Eye (tissue), 1 donor: ENCODE measurements at places on chromosomes 7 and 10.

GRCh38 chr7:52944921-52945320 is 90.5 kb upstream of the POM121L12 start:
- DNase-seq, result no peak

- no peak for DNase-seq
Measured at GRCh38 chr10:129758207-129759021, 205.7 kb downstream of the EBF3 start.

- no peak for DNase-seq
Measured at GRCh38 chr7:91103363-91103762, 160.9 kb upstream of the FZD1 start.

- DNase-seq, result peak; percentile 69
Measured at GRCh38 chr10:77311186-77311585, 326.4 kb downstream of the KCNMA1 start.

- DNase-seq, result peak; percentile 53
Measured at GRCh38 chr10:47383261-47384147, 589 bp downstream of the ZNF488 start.

GRCh38 chr10:34626158-34626880 is 188.8 kb downstream of the PARD3 start:
- peak; percentile 62 for DNase-seq

DNA sequence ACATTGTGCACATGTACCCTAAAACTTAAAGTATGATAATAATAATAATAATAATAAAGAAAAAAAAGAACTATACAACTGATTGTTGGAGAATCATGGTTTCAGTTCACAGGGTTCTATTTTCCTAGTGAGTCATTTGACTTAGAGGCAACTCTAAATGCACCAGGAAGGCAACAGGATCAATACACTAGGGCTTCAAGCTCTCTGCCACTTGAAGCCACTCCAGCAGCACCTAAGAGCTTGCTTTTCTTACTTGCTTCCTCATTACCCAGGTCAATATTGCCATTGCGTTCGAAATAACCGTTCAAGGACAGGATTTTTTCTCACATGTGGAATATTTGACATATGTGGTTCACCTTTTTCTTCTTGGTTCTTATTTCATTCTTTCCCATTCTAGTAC is 189.7 kb downstream of the GRM3 start:
- no peak for DNase-seq

GRCh38 chr10:120927352-120927751 is 76.2 kb downstream of the WDR11 start:
- no peak for DNase-seq

GRCh38 chr7:56110611-56111010 is 4.3 kb upstream of the CHCHD2 start:
- no peak for DNase-seq

DNA sequence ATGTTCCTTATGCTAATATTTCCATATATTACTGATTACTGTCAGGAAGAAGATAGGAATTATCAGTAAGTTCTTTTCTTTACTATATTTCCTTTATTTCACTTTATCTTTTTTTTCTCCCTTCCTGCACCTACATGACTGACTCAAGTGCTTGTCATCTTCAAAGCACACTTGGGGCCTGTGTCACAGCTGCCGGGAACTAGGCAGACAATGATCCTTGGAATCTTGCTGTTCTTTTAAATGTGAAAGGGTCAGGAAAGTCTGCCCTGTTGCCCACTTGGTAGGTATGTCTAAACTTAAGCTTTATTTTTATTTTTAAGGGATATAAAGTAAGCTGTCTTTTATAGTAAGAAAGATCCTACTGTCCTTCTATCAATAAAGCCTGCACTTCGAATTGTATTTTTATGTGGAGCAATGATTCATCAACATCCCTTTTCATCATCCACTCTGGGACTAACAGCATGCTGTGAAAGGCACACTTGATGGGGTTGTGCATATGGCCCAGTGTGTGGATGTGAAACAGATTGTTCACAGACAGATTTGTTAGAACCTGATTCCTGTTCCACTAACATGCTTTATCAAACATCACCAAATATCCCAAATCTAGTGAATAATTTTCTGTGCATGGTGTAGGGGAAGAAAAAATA is 556.9 kb downstream of the DNAJB9 start:
- DNase-seq, result peak; percentile 17

- DNase-seq, result peak; percentile 18
Measured at GRCh38 chr7:41188163-41189130, 514.4 kb downstream of the INHBA start.

DNA sequence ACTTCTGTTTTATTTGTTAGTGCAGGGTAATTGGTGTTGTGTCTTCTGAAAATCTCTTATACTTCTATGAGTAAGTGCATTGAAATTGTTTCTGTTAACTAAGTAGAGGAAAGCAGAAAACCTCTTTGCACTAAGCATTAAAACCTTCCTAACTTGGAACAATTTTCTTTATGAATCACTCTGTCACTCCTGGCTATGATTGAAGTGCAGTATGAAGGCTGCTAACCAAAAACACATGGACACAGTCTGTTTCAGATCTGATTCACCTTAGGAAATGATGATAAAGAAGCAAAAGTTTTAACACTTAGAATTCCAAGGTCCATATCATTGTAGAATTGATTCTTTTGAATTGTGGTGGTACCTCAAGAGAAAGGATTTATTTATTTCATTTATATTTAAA is 41.9 kb downstream of the MET start:
- no peak for DNase-seq

- no peak for DNase-seq
Measured at GRCh38 chr7:2862831-2863361, 18.8 kb upstream of the GNA12 start.

GRCh38 chr7:120926943-120927346 is 23.6 kb upstream of the ING3 start:
- DNase-seq, result no peak

GRCh38 chr10:29850371-29850770 is 209.0 kb downstream of the JCAD start:
- DNase-seq, result no peak

GRCh38 chr7:44400033-44400511 is 74.7 kb upstream of the CAMK2B start:
- DNase-seq, result no peak

GRCh38 chr7:157072361-157072760 is 61.9 kb upstream of the MNX1 start:
- no peak for DNase-seq

- DNase-seq, result no peak
Measured at GRCh38 chr7:151899513-151900360, 22.8 kb upstream of the PRKAG2 start.

GRCh38 chr10:61981460-61981859 is 80.0 kb downstream of the ARID5B start:
- DNase-seq, result no peak

DNA sequence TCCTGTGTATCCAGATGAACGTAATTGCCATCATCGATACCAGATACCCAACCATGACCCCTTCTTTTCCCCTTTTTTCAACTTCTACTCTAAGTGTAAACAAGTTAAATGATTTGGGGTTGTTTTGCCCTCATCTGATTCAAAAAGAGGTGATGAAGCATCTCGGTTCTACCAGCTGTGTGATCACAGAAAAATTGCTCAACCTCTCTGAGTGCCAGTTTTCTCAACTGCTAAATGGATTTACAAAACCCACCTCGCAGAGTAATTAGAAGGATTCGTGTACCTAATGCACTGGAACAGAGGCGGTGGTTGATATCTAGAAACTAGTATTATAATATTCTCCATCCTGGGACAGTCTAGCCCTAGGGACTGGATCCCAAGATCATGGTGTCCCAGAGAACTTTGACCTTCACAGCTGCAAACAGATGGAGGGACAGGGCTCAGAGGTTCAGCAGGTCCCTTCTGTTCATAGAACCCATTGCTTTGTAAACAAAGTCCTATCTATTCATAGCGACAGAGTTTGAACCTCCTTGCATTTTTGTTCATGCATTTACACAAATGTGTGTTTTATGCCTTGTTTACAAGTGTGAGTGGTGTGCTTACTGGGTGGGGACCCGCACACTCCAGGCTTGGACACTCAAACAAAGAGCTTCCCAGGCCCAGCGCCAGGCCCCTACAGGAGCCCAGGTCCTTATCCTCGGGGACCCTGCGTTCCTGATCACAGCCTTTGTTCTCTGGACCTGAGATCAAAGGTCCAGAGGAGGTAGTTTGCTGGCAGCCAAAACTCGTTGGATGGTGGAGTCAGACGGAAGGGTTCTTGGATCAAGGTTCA is 46.4 kb downstream of the CALML3 start:
- no peak for DNase-seq

DNA sequence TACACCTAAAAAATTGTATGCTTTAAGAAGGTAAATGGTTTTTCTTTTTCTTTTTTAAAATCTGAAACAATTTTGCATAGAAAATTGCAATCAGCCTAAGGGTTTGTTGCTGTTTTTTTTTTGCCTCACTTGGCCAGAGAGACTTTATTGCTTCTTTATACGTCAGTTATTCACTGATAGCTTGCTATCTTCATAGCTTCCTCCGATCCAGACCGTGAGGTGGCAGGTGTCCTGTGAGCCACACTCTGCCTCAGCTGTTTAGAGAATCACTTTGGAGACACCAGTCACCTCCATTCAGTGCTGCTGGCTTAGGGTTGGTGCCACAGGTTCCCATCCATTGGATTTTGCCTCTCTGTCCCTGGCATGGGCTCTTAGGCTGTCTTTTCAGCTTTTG is 68.0 kb downstream of the HHEX start:
- DNase-seq, result no peak

DNA sequence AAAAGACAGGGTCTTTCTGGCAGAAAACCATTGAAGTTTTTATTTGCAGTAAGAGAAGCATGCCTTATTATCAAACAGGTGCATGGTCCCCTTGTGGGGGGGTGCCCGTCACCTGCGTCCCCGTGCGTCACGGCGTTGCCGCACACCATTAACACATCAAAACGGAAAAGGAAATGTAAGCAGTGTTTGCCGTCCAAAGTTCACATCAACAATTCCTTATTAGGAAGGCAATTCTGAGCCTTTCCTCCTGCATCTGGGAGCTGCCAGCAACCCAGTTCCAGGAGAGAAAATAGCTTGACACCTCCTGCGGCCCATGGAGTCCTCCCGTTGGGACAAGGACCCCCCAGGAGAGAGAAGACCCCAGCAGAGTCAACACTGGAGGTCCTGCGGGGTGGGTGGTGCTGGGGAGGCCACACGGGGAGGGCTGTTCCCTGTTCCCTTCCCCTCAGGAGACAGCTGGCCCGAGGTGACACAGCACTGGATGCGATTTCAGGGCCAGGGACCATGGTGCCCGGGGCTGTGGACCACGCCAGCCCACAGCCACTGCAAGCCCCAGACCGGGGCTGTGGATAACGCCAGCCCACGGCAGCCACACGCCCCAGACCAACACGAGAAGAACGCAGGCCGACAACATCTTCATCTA is 39.5 kb downstream of the DIP2C start:
- DNase-seq, result no peak

DNA sequence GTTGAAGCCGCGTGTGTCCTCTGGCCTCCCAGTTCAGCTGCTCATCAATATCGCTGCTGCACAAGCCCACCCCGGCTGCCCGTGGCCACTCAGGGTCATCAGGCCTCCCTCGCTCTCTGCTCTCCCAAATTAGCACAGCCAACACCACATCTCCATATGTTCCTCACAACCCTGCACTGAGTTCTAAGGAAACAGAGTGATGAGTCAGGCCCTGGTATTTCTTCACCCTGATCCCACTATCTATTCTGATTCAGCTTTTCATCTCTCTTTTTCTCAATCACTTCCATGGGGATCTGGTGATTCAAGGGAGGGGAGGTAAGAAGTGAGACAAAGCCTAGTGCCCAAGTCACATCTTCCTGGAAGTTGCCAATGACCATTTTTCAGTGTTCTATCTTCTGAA is 23.8 kb downstream of the CYTH3 start:
- no peak for DNase-seq

DNA sequence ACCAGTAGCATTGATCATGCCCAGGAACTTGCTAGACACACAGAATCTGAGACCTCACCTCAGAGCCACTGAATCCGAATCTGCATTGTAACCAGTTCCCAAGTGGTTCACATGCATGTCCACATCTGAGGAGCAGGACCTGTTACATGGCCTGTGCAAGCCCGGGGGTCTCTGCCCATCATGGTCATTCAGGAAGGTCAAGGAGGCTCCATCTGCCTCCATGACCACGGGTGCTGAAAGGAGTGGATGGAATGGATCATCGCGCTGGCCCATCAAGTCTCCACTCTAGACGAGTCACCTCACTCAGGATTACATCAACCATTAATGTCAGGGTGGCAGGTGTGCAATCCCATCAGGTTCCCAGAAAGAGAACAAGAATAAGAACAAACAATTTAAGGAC is 85.8 kb upstream of the ADAM12 start:
- no peak for DNase-seq

DNA sequence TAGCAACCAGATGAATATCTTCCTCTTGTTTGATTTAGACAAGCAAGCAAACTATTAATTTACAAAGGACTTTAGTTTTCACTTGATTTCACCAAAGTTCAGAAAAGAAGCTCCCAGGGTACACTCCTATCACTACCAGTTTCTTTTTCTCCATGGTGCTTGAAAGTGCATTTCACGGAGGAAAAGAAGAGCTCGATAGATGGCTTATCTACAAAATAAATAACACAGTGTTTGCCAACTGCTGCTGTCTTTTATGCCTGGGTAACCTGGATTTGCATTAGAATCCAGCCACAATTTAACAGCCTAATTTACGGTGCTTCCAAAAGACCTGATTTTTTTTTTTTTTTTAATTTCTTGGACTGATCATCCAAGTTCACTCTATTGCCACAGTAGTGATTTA is 275.7 kb downstream of the GPR37 start:
- DNase-seq, result no peak

DNA sequence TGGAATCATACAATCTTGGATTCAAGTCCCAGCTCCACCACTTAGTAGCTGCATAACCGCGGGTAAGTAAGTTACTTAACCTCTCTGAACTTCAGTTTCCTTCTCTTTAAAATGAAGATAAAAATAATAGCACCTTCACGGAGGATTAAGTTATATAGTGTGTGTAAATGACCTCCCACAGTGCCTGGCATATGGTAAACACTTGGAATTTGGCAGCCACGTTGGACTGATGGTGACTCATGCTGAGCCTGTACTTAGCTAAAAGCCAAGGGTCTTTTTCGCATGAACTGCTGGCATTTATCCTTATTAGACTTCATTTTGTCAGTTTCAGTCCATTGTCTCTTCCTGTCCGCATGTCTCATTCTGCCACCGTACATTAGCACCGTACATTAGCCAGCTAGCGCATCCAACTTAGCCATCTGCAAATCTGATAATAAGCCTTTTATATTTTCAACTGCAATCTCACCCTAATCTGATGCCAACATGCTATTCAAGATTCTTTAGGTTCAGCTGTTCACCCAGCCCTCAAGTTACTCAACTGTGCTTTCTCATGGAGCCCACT is 11.2 kb downstream of the SLC13A4 start:
- peak; percentile 67 for DNase-seq

- peak; percentile 64 for DNase-seq
Measured at GRCh38 chr7:23863209-23863787, 153.3 kb downstream of the STK31 start.
